ENCODE measurements at places on chromosomes 2 and 18.

GRCh38 chr2:64605991-64606478, 47.7 kb downstream of the SERTAD2 start:
- DNase-seq: no peak

DNA sequence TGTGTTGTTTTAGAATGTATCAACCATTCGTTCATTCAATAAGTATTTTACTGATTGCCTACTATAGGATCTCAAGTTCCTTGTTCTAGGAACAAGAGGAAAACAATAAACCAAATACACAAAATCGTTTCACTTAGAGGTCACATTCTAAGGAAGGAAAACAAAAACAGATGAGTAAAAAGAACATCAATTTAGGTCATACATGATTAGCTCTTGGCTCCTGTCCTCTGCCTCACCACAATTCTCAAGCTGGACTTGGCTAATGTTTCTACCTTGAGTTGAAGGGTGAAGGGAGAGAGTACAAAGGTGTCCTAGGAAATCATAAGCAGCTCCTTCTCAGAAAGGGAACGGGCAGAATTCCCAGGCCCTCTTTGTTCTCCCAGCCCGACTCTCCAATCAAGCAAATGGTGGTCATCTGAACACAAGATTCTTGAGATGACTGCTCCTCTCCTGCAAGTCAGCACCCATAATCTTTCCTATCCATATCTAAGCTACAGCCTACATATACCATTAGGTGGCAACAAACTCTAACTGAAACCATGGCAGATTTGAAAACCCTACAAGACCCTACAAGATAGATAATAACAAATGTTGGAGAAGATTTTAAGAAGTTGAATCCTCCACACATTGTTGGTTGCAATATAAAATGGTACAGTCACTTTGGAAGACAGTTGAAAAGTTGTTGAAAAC, 76.0 kb downstream of the CBLN2 start:
- no peak for DNase-seq

DNA sequence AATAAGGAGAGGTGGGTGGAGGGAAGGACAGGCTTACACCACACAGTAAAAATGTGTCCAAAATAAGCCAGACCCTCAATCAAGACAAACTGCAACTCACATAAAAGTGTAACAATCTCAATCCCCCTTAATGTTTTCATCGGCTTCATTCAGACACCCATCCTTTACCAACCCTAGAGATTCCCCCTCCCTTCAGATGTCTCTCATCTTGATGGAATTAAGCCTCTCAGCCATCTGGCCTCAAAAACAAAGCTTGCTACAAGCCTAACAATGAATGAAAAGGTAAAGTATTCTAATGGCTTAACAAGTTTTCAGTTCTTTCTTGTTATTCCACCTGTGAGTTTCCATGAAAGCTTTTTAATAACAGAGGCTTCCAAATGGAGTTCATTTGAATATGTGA, 5.2 kb downstream of the RTTN start:
- no peak for DNase-seq

- DNase-seq: no peak
These were observed 25.3 kb upstream of the UBE2E3 start for GRCh38 chr2:180955101-180955500.

DNA sequence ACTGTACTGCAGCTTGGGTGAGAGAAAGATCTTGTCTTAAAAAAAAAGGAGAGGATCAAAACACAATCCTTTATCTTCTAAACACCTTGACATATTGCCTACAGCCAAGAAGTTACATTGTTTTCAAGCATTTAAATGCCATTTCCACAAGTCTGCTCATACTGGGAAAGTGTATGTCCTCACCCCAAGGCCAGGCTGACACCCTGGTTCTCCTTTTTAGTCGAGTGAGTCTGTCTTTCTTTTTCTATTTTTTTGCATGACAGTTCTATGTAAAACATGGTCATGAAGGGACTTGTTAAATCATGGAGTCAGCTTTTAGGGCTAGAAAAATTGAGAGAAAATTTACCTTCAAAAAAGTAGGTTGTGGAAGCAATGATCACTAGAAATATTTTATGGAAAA, 233.3 kb downstream of the FAM210A start:
- DNase-seq: no peak

- DNase-seq: no peak
These were observed 48.5 kb upstream of the PARD3B start for GRCh38 chr2:204496779-204497178.

GRCh38 chr18:6759579-6759978, 30.1 kb downstream of the ARHGAP28 start:
- DNase-seq: no peak

DNA sequence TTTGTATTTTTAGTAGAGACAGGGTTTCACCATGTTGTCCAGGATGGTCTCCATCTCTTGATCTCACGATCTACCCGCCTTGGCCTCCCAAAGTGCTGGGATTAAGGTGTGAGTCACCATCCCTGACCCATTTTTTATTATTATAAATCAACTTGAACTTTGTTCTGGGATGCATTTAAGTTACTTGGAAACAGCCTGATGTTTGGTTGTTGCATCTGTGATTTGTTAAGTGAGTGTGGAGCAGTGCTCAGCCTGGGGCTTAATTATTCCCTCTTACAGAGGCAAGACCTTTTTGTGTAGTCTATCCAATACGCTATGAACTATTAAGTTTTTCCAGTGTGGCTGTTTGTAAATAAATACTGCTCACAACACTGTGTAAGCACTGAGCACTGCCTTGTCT, 32.6 kb downstream of the MTA3 start:
- DNase-seq: no peak

- no peak for DNase-seq
These were observed 187.5 kb upstream of the MAP2 start for GRCh38 chr2:209236377-209236776.

DNA sequence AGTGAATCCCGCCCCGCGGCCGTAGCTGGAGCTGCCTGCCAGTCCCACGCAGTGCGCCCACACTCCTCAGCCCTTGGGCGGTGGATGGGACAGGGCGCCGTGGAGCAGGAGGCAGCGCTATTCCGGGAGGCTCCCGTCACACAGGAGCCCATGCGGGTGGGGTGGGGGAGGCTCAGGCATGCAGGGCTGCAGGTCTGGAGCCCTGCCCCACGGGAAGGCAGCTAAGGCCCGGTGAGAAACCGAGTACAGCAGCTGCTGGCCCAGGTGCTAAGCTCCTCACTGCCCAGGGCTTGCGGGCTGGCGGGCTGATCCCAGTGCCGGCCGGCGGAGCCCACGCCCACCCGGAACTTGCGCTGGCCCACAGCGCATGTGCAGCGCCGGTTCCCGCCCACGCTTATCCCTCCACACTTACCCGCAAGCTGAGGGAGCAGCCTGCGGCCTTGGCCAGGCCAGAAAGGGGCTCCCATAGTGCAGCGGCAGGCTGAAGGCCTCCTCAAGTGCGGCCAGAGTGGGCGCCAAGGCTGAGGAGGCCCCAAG, 1152.8 kb upstream of the CELF4 start:
- DNase-seq: no peak

GRCh38 chr18:32093102-32093511, 1.4 kb downstream of the RNF138 start:
- no peak for DNase-seq

- DNase-seq: no peak
These were observed 593 bp downstream of the ZNF514 start for GRCh38 chr2:95158891-95159619.

GRCh38 chr2:46116150-46116549, 181.1 kb upstream of the EPAS1 start:
- DNase-seq: no peak

DNA sequence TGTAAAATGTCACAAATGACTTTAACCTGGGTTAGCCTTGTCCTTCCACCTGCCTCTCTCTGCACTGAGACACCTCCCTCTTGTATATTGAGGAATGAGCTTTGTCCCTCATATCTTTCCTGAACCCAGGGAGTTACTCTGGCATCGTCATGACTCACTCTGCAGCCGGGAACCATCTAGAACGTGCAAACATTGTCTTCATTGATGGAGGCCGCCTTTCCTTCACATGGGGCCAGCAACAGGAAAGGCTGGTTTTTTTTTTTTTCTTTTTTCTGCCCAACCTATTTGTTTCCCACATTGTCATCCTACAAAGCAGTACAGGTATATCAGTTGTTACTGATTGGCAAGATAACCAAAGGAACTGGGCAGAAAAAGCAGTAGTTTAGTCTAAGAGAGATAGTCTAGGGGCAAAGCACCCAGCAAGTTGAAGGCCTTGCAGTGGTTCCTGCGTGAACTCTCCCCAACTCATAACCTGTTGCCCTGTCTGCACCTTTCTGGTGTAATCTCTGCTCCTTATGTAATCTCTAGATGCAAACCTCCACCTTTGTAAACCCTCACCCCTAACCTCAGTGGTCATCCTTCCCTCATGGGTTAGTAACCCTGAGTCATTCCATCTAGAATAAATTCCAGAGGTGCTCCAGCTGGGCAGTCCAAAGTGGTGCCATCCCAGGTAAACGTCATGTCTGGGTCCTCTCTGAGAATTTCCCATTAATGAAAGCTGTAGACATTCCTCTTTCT, 38.3 kb downstream of the SLC40A1 start:
- no peak for DNase-seq

- DNase-seq: no peak
These were observed 290.6 kb downstream of the ZEB2 start for GRCh38 chr2:144229296-144229695.

DNA sequence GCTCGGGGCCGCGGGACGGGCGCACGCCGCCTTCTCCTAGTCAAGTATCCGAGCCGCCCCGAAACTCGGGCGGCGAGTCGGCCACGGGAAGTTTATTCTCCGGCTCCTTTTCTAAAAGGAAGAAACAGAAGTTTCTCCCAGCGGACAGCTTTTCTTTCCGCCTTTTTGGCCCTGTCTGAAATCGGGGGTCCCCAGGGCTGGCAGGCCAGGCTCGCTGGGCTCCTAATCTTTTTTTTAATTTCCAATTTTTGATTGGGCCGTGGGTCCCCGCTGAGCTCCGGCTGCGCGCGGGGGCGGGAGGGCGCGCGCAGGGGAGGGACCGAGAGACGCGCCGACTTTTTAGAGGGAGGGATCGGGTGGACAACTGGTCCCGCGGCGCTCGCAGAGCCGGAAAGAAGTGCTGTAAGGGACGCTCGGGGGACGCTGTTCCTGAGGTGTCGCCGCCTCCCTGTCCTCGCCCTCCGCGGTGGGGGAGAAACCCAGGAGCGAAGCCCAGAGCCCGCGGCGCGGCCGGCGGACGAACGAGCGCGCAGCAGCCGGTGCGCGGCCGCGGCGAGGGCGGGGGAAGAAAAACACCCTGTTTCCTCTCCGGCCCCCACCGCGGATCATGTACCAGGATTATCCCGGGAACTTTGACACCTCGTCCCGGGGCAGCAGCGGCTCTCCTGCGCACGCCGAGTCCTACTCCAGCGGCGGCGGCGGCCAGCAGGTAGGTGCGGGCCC, 617 bp downstream of the FOSL2 start:
- DNase-seq: no peak

DNA sequence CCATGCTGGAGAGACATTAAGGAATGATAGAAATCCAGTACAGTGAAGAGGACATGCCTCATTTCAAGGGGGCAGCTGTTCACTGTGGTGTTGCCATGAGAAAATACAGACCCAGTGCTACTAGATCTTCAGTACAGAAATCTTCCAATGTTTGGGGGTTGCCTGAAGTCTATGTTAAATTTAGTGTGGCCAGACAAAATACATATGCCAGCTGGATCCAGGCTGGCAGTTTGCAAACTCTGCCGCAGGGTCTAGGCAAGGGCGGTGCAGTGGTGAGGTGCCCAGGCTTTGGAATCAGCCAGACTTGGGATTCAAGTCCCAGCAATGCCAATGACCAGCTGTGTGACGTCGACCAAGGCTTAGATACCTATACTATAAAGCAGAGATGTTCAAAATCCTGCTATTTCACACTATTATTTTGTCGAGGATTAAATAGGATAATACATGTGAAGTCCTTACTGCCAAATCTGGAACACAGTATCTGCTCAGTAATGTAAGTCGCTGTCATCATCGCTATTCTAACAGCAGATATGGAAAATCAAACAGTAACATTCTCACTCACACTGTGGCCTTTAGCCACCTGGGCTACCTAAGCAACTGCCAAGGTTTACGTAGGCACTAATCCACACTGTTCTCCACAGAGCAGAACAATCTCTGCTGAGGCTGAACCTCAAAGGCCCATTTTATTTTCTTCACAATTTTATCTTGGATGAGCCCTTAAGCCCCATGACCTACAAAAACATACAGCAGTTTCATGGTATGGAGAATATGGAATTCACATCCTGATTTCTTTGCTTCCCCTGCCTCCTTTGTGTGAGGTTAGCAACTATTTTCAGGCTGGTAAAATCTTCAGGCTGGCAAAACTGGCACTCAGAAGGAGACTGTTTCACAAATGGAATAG, 5.9 kb upstream of the TMSB10 start:
- no peak for DNase-seq

DNA sequence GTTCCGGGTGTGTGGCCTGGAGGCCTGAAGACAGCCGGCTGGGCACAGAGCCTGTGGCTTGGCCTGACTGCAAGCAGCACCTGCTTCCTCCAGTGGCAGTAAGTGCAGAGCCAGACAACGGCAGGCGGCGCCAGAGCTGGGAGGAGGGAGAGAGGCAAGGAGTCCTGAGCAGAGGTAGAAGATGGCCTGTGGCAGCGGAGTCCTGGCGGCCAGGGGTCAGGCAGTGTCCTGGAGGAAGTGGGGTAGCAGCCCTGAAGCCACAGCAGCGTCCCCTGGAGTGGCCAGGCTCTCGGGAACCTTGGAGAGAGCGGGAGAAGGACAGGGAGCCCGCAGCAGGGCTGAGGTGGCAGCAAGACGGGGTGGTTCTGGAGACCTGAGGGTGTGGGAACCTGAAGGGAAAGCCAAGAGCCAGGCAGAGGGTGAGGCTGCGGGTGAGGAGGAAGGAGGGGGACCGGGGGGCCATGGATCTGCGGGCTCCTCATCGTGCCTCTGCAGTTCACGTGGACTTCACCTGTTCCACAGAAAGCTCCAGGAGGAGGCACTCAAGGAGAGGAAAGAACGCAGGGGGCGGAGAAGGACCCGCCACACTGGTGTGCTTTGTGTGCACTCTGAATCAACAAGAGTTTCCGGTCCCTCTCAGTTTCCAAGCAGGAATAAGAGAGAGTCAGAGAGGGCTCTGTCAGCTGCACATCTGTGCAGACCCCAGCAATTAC, 85.9 kb downstream of the USP40 start:
- no peak for DNase-seq

DNA sequence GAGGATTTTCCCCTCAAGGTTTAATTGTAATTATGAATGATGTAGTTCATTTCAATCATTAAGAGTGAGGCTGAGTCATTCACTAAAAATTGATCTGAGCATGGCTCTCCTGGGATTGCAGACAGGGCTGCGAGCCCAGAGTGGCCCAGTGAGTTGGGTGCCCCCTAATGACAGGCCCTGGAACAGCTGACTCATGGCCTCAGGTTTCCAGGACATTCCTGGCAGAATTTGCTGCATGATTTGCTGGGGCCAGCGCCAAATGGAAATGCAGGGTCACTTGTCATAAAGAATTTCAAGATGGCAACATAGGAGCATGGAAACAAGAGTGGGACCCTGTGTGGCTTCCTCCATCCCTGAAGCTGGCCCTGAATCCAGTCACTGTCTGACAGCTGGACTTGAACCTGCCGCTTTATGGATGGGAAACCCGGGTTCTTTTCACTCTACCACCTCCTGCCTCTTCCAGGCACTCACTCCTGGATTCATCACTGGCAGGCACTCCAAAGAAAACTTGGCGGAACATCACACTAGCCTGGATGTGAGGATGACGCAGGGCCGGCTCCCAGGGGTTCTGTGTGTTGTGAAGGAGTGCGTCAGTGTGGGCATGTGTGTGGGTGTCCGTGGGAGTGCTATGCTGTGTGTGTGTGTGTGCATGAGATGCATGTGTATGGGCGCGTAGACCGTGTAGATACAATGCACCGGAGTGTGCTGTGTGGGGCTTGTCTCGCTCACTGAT, 15.2 kb downstream of the OTOF start:
- DNase-seq: no peak

- no peak for DNase-seq
These were observed 3.0 kb downstream of the LYG1 start for GRCh38 chr2:99297994-99298393.

Data from NCI-H187 treated with DMSO at 0.1 percent for 48 hours (cell line).